ENCODE measurements at places on chromosomes 16 and 17.

- no peak for DNase-seq
Observed at GRCh38 chr17:48575066-48575582, 3.0 kb downstream of the HOXB4 start.

DNA sequence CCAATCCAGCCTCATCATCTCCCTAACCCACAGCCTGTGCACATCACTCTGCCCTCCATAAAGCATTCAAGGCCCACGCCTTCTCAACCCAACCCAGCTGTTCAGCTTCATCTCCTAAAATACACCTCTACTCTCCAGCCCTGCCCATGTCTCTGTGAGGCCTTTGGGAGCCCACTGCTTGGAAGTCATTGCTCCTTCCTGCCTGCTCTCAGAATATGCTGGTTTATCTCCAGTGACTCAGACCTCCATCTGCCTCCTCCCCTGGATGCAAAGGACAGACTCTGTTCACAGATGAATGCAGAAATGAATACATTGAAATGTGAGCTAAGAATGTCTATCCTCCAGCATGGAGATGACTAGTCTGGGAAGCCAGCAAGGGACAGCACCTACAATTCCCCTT is 19.0 kb downstream of the KCNG4 start:
- DNase-seq, result no peak

- no peak for DNase-seq
Observed at GRCh38 chr16:79077346-79077745, 523.2 kb downstream of the MAF start.

GRCh38 chr16:85348911-85349334 is 236.7 kb upstream of the CIBAR2 start:
- DNase-seq, result no peak

DNA sequence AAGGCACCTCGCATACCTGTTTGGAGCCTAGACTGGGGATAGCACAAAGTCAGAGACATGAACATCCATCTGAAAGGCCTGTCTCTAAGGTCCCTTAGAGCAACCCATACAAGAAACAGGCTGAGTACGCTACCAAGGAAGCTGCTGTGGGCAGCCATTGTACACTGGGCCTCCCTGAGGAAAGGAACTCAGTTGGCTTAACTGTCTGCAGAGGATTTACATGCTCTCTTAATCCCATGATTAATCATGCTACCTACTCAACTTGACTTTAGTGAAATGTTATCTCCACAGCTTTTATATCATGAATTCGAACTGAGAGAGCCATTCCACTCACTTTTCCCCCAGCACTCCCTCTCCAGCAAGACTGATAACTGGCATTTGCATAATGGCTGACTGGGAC is 26.0 kb downstream of the PHLPP2 start:
- DNase-seq, result no peak

DNA sequence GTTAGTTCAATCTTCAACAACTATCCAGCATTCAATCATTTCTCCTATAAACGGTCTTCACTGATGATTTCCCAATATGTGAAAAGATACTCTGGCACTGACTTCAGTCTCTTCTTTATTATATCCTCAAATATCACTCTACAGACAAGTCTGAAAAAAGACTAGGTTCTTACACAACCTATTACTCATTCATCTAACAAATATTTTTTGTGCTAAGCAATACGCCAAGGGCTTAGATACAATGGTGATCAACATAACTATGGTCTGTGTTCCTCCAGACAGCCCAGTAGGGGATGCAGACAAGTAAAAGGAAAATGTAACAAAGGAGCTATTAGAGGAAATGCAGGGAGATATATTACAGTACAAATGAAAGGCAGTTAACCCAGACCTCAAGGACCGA is 63.9 kb downstream of the MYO1D start:
- DNase-seq, result no peak

DNA sequence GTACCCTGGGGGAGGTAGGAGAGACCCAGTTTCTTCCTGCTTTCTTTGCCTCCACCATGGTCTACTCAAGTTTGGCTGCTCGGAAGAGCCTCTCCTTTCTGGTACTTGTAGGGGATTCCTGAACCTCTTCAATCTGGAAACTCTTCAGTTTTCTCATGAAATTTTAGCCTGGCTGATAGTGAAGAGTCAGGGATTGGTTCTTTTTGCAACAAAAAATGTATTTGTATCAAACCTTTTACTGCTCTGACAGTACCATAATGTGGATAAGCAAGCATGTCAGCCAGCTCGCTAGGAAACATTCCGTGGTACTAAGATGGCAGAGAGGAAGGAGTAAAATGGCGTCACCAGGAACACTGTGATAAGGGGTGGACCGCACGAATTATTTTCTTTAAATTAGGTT is 55.4 kb downstream of the NUP93 start:
- no peak for DNase-seq

- DNase-seq, result no peak
Observed at GRCh38 chr16:19001788-19002187, 18.1 kb downstream of the TMC7 start.

- no peak for DNase-seq
Observed at GRCh38 chr16:57802341-57803133, at the start of gene KIFC3. Gene KIFC3, minus strand, starts transcription at chr16:57802491. Its CDS starts 4,248 bp downstream, at chr16:57798243.

DNA sequence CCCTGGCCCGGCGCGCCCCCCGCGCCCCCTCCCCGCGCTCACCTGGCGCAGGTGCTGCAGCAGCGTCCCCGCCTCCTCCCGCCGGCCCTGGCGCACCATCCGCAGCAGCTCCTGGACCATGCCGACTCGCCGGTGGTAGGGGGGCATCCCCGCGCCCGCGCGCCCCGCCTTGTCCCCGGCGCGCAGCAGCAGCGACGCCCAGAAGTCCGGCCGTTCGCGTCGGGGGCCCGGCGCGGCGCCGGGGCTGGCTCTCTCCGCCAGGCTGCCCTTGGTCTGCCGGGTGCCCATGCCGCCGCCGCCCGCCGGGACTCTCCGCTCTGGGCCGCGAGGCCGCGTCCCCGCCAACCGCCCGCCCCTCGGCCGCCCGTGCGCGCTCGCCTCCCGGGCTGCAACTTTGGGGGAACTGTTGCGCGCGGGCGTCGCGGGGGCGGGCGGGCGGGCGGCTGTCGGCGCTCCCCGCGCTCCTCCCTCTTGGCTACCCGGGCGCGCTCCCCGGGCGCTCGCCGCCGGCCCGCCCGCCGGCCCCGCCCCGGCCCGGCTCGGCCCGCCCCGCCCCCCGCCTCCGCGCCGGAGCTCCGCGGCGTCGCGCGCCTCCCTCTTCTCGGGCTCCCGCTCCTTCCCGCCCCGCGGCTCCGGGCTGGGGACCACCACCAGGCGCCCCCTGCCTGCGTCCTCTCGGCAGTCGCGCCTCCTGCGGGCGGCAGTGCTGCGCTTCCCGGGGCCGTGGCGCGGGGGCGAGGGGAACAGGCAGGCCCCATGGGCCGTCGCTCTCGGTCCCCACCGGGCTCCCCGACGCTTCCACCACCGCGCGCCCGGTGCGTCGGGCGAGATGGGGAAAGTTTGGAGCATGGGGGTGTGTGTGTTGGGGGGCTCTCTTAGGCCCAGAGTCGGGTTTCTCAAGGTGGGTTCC is at the start of gene LRRC75A:
LRRC75A (minus strand) TSS at position 491 of the 910 bp plus-strand sequence; CDS start at position 288, 203 bp downstream.
- no peak for DNase-seq

DNA sequence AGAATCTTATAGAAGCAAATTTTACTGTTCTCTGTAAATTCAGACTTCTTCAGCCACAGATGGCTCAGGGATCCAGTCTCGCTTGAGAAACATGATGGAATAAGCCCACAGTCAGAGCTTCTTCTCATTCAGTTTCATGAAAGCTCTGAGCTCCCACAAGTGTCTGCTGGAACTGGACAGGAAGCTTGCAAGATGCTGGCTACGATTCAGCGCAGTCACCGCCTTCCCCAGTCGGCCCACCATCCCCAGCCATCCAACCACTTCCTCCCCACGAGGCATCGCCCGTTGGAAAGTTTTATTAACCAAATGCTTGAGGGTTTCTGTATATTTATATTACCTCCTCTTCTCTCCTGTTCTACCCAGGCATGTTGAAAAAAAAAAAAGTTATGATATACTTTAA is 171.7 kb downstream of the ZFHX3 start:
- DNase-seq, result no peak

- DNase-seq, result no peak
Observed at GRCh38 chr17:32490101-32490482, 3.3 kb downstream of the CDK5R1 start.

GRCh38 chr16:50293041-50293783 is 26.9 kb downstream of the ADCY7 start:
- DNase-seq, result no peak

GRCh38 chr17:40912486-40913210 is 24.8 kb downstream of the KRT23 start:
- DNase-seq, result no peak

- DNase-seq, result no peak
Observed at GRCh38 chr17:58337600-58338453, 9.2 kb upstream of the TSPOAP1 start.

- DNase-seq, result no peak
Observed at GRCh38 chr17:36665417-36665816, 64.0 kb downstream of the MRM1 start.
